ENCODE measurements at places on chromosomes 6 and 20.

- no peak for DNase-seq
These were observed 37.1 kb upstream of the B4GALT5 start for GRCh38 chr20:49750611-49751396.

DNA sequence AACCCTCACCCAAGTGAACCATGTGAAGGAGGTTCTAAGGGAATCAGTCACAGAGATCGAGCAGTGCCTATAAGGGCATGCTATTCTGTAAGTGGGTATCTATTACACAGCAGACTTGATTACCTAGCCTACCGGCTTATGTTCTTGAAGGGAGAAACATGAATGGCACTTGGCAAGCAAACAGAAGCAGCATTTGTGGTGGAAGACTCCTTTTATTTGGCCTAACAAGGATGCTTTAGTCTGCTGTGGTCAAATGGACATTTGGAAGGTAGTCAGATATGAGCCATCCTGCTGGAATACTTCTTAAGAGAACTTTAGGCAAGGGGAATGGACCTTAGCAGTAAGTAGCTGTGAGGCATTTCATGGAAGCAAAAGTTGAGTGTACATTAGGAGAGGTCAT is 126.3 kb downstream of the COL12A1 start:
- no peak for DNase-seq

DNA sequence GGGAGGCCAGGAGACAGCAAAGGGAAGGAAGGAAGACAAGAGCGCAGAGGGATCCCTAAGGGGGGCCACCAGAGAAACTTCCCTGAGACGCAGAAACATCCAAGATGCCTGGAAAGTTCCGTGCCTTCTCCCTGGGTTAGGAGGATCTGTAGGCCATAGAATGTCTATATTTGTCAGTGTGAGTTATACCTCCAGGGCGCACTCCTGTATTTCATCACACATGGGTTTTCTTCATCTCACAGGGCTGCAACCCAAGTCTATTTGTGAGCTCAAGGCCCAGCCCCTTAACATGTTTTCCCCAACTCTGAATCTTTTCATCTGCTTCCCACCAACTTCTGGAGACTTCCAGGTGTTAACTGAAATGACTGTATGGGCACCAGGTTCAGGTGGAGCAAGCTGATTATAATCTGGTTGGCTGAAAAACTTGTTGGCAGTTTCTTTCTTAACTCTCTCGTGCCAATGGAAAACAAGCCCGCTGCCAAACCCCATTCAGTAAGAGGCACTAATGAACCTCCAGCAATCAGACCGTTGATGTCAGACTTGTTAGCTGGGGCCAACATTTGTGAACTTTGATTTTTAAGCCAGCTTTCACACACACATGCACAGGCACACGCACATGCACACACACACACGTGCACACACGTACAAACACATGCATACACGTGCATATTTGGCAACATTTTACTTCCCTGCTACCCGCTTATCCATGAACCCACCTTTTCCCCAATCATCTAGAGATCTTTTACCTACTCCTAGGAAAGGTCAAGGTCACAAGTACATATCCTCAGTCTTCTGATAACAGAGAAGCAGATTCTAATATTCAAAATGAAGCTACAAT is 247.5 kb upstream of the GMDS start:
- no peak for DNase-seq

GRCh38 chr20:60553095-60553494 is 594.9 kb downstream of the CDH26 start:
- no peak for DNase-seq

GRCh38 chr20:47055699-47056369 is 161.2 kb downstream of the EYA2 start:
- no peak for DNase-seq

GRCh38 chr20:33009214-33010132 is 2.0 kb downstream of the BPIFB2 start:
- no peak for DNase-seq

DNA sequence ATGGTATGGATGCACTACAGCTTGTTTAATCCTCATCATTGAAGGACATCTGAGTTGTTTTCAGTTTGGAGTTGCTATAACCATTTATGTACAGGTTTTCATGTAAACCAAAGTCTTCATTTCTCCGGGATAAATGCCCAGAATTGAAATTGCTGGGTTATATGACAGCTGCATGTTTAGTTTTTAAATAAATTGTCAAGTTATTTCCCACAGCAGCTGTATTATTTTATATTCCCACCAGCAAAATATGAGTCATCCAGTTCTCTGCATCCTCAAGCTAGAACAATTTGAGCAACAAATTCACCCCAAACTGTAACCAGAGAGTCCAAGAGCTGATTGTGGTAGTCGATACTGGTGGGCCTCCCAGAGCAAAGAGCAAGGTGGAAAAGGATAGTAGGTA is 161.0 kb upstream of the PRND start:
- no peak for DNase-seq

GRCh38 chr6:90156861-90157260 is 139.8 kb downstream of the BACH2 start:
- no peak for DNase-seq

DNA sequence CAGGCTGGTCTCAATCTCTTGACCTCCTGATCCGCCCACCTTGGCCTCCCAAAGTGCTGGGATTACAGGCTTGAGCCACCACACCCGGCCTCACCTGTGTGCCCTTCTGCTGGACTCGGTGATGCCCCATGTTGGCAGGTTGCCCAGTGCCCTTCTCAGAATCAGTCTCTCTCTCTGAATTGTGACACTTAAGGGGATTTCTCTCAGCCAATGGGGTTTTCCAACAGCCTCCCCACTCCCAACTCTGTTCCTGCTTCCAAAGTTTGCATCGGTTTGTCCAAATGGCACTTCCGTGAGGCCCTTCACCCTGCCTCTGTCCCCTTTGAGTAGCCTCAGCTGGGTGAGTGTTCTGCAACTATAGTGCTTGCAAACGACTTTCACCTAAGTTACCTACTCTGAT is 3.1 kb upstream of the MRPS10 start:
- no peak for DNase-seq

GRCh38 chr6:11379805-11380204 is 147.3 kb upstream of the NEDD9 start:
- DNase-seq: no peak

DNA sequence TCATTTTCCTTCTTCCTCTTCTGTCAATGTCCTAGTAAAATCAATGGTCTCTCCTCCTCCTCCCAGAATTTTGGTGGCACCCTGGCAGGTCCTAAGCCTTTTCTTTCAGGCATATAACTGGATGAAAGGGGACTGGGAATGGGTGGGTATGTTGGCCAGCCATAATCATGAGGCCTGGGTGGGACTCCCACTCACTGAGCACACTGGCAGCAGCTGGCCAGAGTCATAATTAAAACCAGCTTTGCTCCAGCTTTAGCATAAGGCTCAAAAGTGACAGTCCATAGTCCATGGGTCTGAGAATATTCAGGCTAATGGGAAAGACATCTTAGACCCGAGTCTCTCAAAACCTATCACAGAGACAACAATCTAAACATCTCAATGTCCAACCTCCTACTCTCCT is 190.0 kb upstream of the BTBD3 start:
- DNase-seq: no peak

- no peak for DNase-seq
These were observed 24.3 kb downstream of the EPB41L2 start for GRCh38 chr6:131038597-131039344.

DNA sequence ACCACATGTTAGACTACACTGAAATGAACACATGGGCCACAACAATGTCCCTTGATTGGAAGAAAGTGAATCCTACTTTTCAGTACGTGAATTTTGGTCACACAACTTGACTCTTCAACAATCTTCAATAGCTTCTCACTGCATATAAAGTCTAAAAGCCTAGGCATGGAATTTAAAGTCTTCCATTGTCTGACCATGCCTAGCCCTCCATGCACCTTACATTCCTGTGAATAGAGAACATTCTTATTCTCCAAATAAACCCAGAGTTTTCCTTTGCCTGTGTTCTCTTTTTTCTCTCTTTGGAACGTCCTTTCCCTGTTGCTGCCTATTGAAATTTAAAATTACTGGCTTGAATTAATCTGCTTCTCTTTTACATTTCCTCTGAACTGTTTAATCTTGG is 207.5 kb downstream of the ASCC3 start:
- DNase-seq: no peak

GRCh38 chr6:158660333-158660754 is 10.5 kb downstream of the SYTL3 start:
- no peak for DNase-seq

- no peak for DNase-seq
These were observed 49.3 kb downstream of the SPATA2 start for GRCh38 chr20:49866051-49866450.

DNA sequence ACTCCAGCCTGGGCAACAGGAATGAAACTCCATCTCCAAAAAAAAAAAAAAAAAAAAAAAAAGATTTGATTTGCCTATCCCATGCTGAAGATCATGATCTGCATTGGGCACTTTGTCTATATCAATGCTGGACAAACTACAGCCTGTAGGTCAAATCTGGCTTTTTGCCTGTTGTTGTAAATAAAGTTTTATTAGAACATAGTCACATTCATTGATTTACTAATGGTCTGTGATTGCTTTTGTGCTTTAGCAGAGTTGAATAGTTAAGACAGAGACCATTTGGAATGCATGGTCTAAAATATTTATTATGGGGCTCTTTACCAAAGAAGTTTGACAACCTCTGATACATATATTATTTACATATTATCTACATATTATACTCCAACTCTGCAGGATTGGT is 14.0 kb downstream of the PBOV1 start:
- DNase-seq: no peak

GRCh38 chr6:16337295-16337975 is 99.0 kb downstream of the GMPR start:
- no peak for DNase-seq

GRCh38 chr6:143739341-143739851 is 61.6 kb downstream of the PHACTR2 start:
- no peak for DNase-seq

GRCh38 chr6:131628726-131629125 is 684 bp upstream of the MED23 start:
- no peak for DNase-seq

DNA sequence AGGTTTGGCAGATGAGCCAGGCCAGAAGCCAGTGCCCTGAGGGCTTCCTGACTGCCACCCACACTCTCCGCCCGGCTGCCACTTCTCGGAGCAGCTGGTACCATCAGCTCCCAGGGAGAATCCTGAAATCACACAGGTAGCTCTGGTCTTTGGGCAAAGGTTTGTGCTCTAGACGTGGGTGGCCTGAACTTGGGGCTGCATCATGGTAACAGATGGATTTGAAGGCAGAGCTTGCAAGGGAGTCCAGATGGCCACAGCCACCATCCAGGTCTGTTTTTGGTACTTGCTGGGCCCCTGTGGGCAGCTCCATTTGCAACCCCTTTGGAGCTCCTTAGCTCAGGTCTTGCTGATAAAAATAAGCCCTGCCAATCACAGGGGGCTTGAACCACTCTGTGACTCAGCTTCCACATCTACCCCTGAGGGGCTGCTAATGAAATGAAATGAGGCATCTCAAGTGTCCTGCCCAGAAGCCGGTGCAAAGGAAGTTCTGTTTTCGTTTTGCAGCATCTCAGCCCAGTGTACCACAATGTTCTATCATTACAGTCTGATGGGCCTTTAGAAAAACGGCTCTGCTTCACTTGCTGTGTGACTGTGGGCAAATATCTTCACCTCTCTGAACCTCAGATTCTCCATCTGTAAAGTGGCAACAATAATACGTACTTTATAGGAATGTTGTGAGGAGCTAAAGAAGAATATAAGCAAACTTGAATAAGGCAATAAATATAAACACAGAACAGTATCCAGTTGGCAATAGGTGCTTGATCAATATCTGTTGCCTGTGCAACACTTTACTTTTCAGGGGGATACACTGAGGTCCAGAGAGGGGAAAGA is 25.1 kb upstream of the CDH22 start:
- no peak for DNase-seq

DNA sequence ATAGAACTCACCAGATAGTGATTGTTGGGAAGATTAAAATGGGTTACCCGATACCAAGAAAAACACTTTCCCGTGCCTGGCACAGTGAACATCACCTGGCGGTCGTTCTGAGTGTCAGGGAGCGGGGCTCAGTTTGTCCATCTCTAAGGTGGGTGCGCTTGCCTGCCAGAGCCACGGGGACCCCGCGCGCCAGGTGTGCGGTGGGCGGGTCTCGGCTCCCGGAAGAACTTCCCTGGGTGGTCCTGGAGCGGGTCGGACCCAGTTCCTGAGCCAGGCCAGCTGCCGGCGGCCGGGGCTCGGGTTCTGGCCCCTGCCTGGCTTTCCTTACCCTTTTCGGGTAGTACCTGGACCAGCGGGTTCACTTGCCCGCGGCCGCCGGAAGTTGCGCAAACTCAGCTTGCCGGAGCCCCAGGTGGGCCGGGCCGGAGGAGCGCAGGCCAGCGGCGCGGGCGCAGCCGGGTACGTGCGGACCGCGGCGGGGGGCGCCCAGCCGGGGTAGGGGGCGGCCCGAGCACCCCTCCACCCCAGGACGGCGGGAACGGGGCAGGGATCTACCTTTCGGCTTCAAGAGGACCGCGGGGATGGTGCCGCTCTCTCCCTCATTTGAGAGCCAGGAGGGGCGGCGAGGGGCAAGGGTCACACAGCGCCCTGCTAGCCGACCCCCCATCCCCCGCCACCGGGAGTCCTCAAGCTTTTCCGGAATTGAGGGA is 7.5 kb downstream of the FAM110A start:
- DNase-seq: no peak

DNA sequence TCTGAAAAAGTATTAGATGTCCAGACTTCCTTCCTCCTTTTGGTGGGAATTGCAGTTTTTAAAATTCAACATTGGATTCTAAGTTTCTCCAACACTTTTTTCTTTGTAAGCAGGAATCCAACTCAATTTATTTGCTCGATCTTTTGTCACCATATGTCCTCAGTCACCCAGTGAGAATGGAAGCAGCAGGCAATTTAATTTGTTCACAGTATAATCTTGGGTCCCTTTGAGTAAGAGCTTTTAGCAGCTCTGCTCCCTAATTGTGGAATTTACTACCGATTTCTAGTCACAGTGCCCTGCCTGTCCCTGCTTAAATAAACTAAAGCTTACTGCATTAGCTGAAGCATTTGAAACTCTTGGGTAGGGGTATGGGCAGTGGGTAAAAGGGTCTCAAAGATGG is 98.6 kb downstream of the BTBD3 start:
- DNase-seq: no peak

DNA sequence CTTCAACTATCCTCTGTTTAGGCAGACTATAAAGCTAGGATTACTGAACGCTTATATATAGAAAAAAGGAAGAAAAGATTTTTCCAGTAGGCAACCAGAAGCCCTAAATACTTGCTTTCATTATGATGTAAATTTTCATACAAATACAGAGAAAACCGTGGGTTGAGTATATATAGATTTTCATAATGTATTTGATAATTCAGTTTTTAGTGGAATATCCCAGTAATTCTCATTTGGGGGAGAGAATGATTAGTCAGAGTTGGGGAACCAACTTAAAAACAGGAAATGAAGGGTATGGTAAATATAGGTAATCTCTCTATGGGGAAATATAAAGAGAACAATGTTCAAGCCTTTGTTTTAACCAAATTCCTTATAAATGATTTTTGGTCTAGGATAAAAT is 154.0 kb upstream of the CITED2 start:
- no peak for DNase-seq

- DNase-seq: no peak
These were observed 64.8 kb upstream of the TMEM30A start for GRCh38 chr6:75349262-75349984.
